ENCODE measurements at places on chromosomes 3 and 15. TPM values are rescaled to one million over a fixed set of nuclear protein-coding genes. Genes with fewer than 3 reads are reported as not detected.
A peak's percentile ranks its signal among the peaks of the same experiment; 100 is the strongest.

DNA sequence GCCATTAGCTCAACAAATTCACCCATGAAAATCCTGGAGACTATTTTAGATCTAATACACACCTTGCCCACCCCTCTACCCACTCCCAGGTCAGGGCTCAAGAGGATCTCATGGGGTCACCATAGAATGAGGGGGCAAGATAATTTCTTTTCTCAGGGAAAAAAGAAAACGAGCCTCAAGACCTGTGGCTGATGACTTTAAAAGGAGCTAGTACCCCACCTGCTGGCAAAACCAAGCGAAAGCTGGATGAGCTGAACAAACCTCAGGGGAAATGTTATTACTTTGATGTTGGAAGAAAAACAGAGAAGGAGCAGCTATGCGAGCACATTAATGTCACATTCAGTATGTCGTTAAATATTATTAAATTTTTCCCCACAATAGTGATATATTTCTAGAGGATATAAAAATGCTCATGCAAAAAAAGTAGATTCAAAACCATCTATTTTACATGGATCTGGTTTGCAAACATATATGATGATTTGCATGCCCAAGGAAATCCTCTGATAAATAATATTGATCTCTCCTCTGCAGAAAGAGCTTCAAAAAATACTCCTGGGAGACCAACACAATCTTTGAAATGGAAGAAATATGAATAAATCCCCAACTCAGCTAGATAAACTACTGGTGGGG is 37.7 kb downstream of the PLD1 start:
- peaks cover 4% of the 10 kb centered on the region for H3K27me3 ChIP-seq
- no peaks in the 10 kb centered on the region for H3K36me3 ChIP-seq
- no peak overlapping the region for H3K4me3 ChIP-seq
- no peaks in the 10 kb centered on the region for H3K4me1 ChIP-seq
- peak; percentile 76 for DNase-seq

GRCh38 chr3:108221393-108221792 is 831 bp downstream of the IFT57 start:
- H3K4me1 ChIP-seq = peaks cover 46% of the 10 kb centered on the region
- H3K27ac ChIP-seq = peak overlapping the region; percentile 97
- peak overlapping the region; percentile 97 for H3K4me3 ChIP-seq
- H3K36me3 ChIP-seq = peaks cover 6% of the 10 kb centered on the region
- DNase-seq = no peak
- H3K27me3 ChIP-seq = no peaks in the 10 kb centered on the region

IL17RC gene
- total RNA-seq = 0.21 TPM

SEMA5B gene
- total RNA-seq = not detected

ATP10A gene
- 11.9 TPM for total RNA-seq

DNA sequence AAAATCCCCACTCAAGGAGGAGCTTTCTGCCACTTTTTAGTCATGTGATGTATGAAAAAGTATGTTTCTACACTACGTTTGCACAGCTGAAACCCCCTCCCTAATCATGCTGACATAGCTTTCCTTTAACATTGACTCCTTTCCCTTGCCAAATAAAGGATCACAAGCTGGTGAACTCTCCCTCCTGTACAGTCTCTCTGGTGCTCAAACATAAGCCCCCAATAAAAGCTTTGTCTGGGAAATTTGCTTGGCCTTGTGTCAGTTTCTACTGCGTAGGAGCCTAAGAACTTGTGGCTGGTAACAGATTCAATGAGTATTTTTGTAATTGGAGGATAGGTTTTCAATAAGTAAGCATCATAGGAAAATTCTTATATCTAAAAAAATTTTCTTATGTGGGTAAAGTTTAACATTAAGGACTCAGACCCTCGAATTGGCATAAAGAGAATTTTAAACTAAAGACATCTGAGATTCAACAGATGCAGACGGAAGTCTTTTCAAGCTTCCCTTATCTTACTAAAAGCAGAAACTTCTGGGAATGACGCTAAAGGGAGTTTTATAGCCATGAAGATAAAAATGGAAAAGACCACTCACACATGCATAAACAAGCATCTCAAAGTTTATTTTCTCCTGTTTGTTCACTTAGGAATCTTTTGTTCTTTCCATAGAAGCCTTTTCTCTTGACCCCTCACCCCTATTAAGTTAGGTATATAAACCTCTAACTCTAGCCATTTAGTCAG is 44.1 kb upstream of the P2RY1 start:
- H3K27ac ChIP-seq = no peak overlapping the region
- peaks cover 2% of the 10 kb centered on the region for H3K27me3 ChIP-seq
- no peaks in the 10 kb centered on the region for H3K36me3 ChIP-seq
- no peaks in the 10 kb centered on the region for H3K4me1 ChIP-seq

ITIH1 gene
- total RNA-seq = not detected

DNA sequence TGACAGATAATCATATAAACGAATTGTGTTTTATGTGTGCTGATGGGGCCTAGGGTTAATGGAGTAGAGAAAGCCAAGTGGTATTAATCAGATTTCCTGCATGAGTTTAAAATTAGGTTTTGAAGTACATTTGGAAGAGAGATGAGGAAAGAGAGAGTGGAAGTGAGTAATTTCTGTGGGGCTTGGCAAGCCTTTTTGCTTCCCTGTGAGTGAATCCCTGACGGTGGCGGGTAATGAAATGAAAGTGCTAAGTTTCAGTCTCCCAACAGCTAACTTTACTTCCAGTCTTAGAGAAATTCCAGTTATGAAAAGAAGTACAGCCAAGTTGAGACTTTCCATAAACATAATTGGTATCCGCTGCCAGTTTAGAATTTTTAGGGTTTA is 139.4 kb downstream of the BBX start:
- H3K4me3 ChIP-seq = no peak overlapping the region
- no peaks in the 10 kb centered on the region for H3K36me3 ChIP-seq
- no peaks in the 10 kb centered on the region for H3K27me3 ChIP-seq
- H3K27ac ChIP-seq = no peak overlapping the region
- peaks cover 23% of the 10 kb centered on the region for H3K4me1 ChIP-seq

- H3K4me1 ChIP-seq = no peaks in the 10 kb centered on the region
- H3K27me3 ChIP-seq = peaks cover 2% of the 10 kb centered on the region
- no peak overlapping the region for H3K27ac ChIP-seq
Measured at GRCh38 chr15:64749999-64750657, 25.3 kb downstream of the RBPMS2 start.

DNA sequence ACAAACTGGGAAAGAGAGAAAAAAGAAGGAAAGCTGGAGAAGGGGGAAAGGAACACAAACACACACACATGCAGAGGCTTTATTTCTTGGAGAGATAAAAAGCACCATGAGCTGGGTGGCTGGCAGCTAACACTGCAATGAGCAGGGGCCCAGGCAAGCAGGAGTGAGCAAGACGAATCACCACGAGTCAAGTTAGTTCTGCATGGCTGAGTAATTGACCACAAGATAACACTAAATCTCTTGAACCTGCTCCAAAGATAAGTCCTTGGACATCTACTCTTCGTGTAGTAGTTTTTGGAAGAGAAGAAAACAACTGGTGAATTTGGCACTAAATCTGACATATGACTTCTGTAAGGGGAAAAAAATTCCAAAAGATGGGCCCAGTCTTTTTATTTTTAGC is 100.9 kb downstream of the MYO5A start:
- no peaks in the 10 kb centered on the region for H3K27me3 ChIP-seq
- no peaks in the 10 kb centered on the region for H3K4me1 ChIP-seq
- H3K27ac ChIP-seq = no peak overlapping the region
- peaks cover 3% of the 10 kb centered on the region for H3K36me3 ChIP-seq
- DNase-seq = peak; percentile 19

DNA sequence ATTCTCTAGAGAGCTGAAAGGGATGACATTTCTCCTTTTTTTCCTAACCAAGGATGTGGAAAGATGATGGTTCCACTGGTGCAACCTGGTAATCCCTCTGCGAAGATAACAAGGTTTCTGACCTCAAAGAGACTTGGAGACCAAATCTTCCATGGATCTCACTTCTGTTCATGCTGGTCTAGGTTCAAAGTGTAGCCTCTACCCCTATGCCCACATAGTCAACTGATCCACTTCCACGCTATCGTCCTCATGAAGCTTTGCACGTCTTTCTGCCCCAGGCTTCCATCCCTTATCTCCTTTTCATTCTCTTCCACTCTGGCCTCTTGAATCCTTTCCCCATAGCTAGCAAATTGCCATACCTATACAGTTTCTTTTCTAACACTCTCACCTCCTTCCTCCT is 8.8 kb upstream of the MED12L start:
- DNase-seq = no peak
- H3K4me3 ChIP-seq = no peak overlapping the region
- H3K36me3 ChIP-seq = no peaks in the 10 kb centered on the region
- no peaks in the 10 kb centered on the region for H3K27me3 ChIP-seq

- peaks cover 10% of the 10 kb centered on the region for H3K4me1 ChIP-seq
- H3K36me3 ChIP-seq = peaks cover 5% of the 10 kb centered on the region
- H3K27me3 ChIP-seq = peaks cover 38% of the 10 kb centered on the region
- no peak for DNase-seq
Measured at GRCh38 chr15:89656116-89656815, 999 bp upstream of the KIF7 start.

HIGD2B gene
- total RNA-seq = 0.19 TPM

P2RY1 gene
- total RNA-seq = 0.67 TPM

- H3K4me3 ChIP-seq = no peak overlapping the region
- no peak for DNase-seq
- no peak overlapping the region for H3K27ac ChIP-seq
- H3K27me3 ChIP-seq = no peaks in the 10 kb centered on the region
Measured at GRCh38 chr3:49124991-49125670, 4.5 kb upstream of the USP19 start.

DNA sequence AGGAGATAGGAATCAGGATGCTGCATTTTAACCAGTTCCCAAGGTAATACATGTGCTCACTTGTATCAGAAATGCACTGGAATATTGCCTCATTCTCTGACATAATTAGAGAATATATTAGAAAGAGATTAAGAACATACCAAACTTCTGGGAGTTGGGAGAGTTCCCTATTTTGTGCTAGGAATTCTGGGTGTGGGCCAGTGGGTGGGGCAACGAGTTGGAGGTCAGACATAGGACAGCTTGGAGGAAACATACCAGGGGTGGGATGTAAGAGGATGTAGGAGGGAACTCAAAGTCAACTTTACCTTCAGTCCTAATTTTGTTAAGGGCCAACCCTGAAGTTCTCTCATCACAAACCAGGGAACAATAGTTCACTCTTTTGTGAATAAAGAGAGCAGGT is 83.6 kb downstream of the SLC7A14 start:
- no peak for DNase-seq
- H3K4me3 ChIP-seq = no peak overlapping the region
- no peaks in the 10 kb centered on the region for H3K36me3 ChIP-seq
- peaks cover 4% of the 10 kb centered on the region for H3K27me3 ChIP-seq
- no peak overlapping the region for H3K27ac ChIP-seq

DNA sequence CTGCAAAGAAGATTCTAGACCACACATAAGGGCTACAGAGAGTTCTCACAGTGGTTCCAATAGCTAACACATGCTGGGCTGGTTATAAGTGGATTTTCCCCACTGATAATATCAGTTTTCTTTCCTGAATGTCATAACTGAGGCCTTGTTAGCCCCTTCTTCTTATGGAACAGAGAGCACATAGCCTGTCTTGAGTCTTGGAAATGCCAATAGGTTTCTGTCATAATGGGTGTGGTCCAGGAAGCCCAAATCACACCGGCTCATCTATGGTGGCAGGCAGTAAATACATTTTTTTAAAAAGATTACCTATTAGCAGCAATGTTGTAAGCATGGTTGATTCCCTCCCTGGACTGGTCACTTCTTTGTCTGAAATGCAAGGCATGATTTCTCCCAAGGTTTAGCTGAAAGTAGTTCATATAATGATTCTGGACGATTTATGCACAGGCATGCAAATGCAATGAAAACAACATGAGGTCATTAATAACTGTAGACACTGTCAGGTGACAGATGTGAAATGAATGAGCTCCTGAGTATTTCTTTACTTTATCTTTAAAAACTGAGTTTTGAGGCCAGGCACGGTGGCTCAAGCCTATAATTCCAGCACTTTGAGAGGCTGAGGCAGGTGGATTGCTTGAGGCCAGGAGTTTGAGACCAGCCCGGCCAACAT is 67.2 kb upstream of the ATP2C1 start:
- H3K27me3 ChIP-seq = no peaks in the 10 kb centered on the region
- no peak for DNase-seq
- no peaks in the 10 kb centered on the region for H3K36me3 ChIP-seq
- H3K27ac ChIP-seq = no peak overlapping the region
- no peaks in the 10 kb centered on the region for H3K4me1 ChIP-seq

GRCh38 chr15:35680951-35681350 is 135.0 kb upstream of the DPH6 start:
- no peaks in the 10 kb centered on the region for H3K4me1 ChIP-seq
- H3K27me3 ChIP-seq = peaks cover 15% of the 10 kb centered on the region
- no peak for DNase-seq
- no peak overlapping the region for H3K27ac ChIP-seq
- H3K4me3 ChIP-seq = no peak overlapping the region

- H3K4me1 ChIP-seq = no peaks in the 10 kb centered on the region
- H3K27ac ChIP-seq = no peak overlapping the region
- H3K4me3 ChIP-seq = no peak overlapping the region
- no peaks in the 10 kb centered on the region for H3K36me3 ChIP-seq
- DNase-seq = no peak
Measured at GRCh38 chr3:28947061-28947460, 333.8 kb upstream of the RBMS3 start.

DNA sequence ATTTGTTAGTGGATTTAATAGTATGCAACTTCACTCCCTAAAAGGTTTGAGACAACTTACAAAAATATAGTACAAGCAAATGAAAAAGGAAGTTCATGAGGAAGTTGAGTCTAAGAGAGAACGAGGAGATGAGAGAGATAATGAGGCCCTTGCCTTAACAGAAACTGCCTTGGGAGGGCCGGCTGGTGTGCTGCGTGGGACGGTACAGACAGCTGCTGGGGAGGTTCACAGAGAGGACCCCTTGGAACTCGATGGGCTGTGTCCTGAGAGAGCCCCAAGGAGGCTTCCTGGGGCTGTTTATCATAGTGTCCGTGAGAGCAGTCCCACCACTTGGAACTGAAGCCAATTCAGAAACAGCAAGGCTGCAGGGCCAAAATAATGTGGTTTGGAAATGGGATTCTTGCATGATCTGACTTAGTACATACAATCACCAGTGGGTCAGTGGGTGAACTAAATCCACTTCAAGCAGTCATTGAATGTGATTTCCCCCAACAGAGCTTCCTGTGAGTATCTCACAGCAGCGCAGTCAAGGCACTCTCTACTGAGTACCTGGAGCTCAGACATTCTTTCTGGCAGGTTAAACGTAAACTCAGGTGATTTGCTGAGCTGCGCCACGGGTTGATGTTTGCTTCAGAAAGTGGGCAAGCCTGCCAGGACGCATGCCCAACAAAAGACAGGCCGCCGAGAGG is 90.8 kb downstream of the CRTC3 start:
- peak overlapping the region; percentile 52 for H3K27ac ChIP-seq
- H3K27me3 ChIP-seq = no peaks in the 10 kb centered on the region
- DNase-seq = peak; percentile 45
- no peak overlapping the region for H3K4me3 ChIP-seq

- no peaks in the 10 kb centered on the region for H3K4me1 ChIP-seq
- H3K27ac ChIP-seq = no peak within 1 kb of the TSS
- H3K27me3 ChIP-seq = no peaks in the 10 kb centered on the region
- no peak within 1 kb of the TSS for H3K4me3 ChIP-seq
Measured at GRCh38 chr3:58577269-58577821, at the start of gene FAM107A. Gene FAM107A (minus strand): TSS chr3:58577391. CDS start chr3:58569860, 7,531 bp downstream.

GRCh38 chr3:122921791-122922651 is 105.5 kb downstream of the SEMA5B start:
- H3K4me3 ChIP-seq = no peak overlapping the region
- peaks cover 15% of the 10 kb centered on the region for H3K27me3 ChIP-seq
- no peaks in the 10 kb centered on the region for H3K36me3 ChIP-seq
- peak; percentile 57 for DNase-seq
